Keratinocyte (primary cell): ENCODE measurements at places on chromosomes 7 and 10. TPM values are rescaled to one million over a fixed set of nuclear protein-coding genes. Genes with fewer than 3 reads are reported as not detected.

DNA sequence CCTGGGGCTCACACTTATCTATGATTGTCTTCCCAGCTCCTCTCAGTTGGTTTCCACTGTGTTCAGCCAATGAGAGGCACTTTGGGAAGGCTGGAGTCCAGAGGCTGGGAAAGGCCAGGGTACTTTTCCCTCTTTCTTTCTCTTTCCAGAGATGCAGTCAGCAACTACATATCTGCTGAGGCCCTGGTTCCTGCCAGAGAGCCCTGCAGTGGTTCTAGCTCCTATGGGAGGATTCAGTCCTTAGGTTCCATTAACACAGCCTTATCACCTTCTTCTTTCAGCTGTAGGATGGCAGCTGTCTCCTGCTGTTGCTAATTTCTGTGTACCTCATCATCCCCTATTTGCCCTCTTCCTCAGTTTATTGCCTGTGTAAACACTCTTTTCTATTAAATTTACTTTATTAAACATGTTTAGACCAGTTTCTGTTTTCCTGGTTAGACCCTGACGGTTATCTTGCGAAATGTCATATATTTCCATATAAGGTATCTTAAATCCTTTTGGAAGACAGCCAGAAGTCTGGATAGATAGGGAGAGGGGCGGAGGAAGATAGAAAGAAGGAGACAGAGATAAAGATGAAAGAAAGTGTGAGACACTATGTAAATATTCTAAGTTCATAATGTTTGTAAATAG is 100.3 kb downstream of the HGF start:
- H3K27me3 ChIP-seq, result no peaks in the 10 kb centered on the region
- H3K27ac ChIP-seq, result no peak overlapping the region
- H3K4me3 ChIP-seq, result no peak overlapping the region
- DNase-seq, result no peak
- H3K36me3 ChIP-seq, result no peaks in the 10 kb centered on the region

DNA sequence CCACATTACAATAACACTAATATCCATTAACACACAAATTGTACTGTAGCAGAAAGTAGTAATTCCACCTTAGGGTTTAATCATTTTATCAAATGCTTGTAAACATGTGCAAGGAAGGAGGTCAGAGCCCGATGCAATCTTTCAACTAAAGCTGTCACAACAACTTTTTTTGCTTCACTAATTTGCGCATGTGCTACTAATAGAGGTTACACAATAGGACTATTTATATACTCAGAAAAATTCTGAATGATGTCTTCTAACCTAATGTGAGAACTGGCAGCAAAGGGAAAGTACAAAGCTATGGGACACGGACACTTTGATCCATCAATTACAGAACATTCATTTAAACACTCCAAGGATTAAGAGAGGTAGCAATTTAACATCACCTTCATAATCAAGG is 244.4 kb downstream of the CHCHD3 start:
- no peak for DNase-seq
- no peak overlapping the region for H3K27ac ChIP-seq
- no peaks in the 10 kb centered on the region for H3K27me3 ChIP-seq

DNA sequence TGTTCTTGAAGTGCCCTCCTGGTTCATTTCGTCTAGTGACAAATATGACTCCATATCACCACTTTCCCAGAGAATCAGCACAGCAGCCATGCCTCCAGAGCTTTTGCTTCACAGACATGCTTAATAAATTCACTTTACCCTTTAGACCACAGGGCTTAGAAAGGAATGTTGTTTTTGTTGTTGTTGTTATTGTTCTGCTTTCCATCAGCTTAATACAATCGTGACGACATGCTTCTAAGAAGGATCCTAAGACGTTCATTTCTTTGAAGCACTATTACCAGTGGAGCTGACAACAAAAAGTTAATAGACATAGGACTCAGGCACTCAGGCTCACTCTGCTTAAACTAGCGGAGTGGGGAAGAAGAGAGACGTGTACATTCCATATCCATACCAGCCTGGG is 418.6 kb downstream of the KCNMA1 start:
- H3K4me1 ChIP-seq, result no peaks in the 10 kb centered on the region
- DNase-seq, result no peak
- H3K27me3 ChIP-seq, result peaks cover 3% of the 10 kb centered on the region
- no peak overlapping the region for H3K27ac ChIP-seq

- peak overlapping the region; percentile 93 for H3K4me3 ChIP-seq
- no peaks in the 10 kb centered on the region for H3K27me3 ChIP-seq
- peak overlapping the region; percentile 78 for H3K27ac ChIP-seq
- DNase-seq, result no peak
Measured at GRCh38 chr7:100477871-100478267, 1.1 kb downstream of the TSC22D4 start.

GRCh38 chr10:132964231-132964630 is 21.9 kb upstream of the CFAP46 start:
- peaks cover 11% of the 10 kb centered on the region for H3K4me1 ChIP-seq
- no peak overlapping the region for H3K27ac ChIP-seq
- H3K36me3 ChIP-seq, result no peaks in the 10 kb centered on the region
- H3K4me3 ChIP-seq, result no peak overlapping the region
- no peak for DNase-seq
- peaks cover 8% of the 10 kb centered on the region for H3K27me3 ChIP-seq

- H3K27ac ChIP-seq, result no peak overlapping the region
- no peak for DNase-seq
- peaks cover 17% of the 10 kb centered on the region for H3K4me1 ChIP-seq
- no peaks in the 10 kb centered on the region for H3K27me3 ChIP-seq
- H3K36me3 ChIP-seq, result no peaks in the 10 kb centered on the region
Measured at GRCh38 chr10:29730969-29731368, 96.2 kb upstream of the SVIL start.

GRCh38 chr7:10704653-10705052 is 269.0 kb upstream of the PHF14 start:
- H3K4me3 ChIP-seq, result no peak overlapping the region
- no peaks in the 10 kb centered on the region for H3K27me3 ChIP-seq
- no peaks in the 10 kb centered on the region for H3K4me1 ChIP-seq
- H3K36me3 ChIP-seq, result no peaks in the 10 kb centered on the region

GRCh38 chr10:30374353-30374752 is 25.3 kb upstream of the MTPAP start:
- no peak overlapping the region for H3K4me3 ChIP-seq
- no peak for DNase-seq
- no peaks in the 10 kb centered on the region for H3K36me3 ChIP-seq
- peaks cover 6% of the 10 kb centered on the region for H3K27me3 ChIP-seq
- H3K27ac ChIP-seq, result no peak overlapping the region
- H3K4me1 ChIP-seq, result no peaks in the 10 kb centered on the region

CUZD1 gene
- polyA plus RNA-seq, result 0.34 to 0.93 TPM (median 0.58 TPM) in 3 replicates

ADRA2A gene
- 0.01 TPM in 1 of 3 replicates, not detected in the others for polyA plus RNA-seq
